Activated CD4-positive, alpha-beta T cell treated with anti-CD3 and anti-CD28 coated beads for 1 hour (primary cell): ENCODE measurements at places on chromosomes 12 and 14.

DNA sequence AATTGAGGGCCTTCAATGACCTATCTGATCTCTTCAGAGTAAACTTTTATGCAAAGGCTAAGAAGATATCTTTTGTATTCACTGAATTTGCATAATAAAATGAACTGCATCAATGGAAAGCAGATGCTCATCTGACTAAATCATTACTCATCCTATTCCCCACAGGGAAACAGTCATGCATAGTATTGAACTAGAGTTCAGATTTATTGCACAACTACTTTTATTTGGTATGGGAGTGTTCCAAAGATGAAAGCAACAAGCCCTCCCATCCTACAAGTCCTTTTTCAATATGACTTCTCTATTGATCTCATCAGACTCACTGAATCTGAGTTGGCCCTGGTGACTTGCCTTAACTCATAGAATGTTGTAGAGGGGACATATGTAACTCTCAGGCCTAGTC, 159.8 kb downstream of the KITLG start:
- DNase-seq = no peak

DNA sequence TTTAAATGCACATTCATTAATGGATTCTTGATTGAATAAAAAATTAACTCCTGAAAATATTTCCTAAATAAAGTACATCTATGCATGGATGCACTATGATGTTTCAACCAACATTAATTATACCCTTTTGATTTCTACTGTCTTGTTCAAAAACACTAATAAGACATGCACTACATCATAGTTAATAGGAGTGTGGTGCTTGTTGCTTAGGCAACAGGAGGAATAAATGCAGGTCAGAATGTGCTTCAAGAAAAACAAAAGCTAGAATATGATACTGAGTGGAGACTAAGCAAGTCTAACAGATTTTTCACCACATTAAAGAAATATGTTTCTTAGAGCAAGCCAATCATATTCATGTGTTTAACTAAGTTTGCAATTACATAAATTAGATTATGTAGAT, 495.8 kb upstream of the GARIN6 start:
- no peak for DNase-seq

GRCh38 chr14:81192594-81192993, 28.2 kb downstream of the GTF2A1 start:
- DNase-seq = no peak

DNA sequence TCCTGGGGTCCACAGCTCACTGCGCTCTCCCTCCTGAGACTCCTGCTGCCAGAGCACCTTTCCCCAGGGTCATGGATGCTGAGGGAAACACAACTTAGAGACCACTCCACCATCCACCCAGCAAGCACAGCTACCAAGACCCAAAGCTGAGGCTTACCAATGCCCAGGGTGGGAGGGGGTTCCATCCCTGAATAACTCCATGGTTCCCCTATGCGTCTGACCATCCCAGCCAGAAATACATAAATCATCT, 36.3 kb downstream of the DAD1 start:
- no peak for DNase-seq

DNA sequence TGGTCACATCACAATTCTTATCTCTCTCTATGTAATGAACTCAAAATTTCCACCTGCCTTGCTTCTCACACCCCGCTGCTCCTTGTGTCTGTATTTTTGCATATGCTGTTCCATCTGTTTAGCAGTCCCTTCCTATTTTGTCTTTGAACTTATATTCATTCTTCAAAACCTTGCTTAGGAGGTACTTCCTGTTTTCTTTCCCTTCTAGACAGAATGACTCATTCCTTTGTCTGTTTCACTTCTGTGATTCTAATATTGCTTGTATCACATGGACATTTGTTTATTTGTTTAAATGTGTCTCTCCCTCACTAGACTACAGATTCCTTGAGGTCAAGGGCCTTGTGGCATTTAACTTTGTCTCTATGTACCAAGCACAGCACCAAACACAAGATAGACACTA, 424.2 kb downstream of the ETNK1 start:
- no peak for DNase-seq

- no peak for DNase-seq
Observed at GRCh38 chr12:57844709-57845477, 1.6 kb downstream of the CTDSP2 start.

DNA sequence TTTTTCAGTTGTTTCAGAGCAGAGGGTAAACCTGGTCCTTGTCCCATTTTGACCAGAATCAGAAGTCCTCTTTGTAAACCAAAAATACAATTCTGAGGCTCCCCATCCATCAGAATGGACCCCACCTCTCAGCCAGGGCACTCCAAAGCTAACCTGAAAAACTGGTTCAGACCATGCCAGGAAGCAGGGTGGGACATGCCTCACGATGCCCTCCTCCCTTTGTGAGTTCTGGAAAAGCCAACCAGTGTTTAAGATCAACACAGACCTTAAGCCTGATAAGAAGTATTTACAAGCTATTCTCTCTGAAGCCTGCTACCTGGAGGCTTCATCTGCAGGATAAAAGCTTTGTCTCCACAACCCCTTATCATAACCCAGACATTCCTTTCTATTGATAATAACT, 35.4 kb downstream of the TNFAIP2 start:
- DNase-seq = no peak

DNA sequence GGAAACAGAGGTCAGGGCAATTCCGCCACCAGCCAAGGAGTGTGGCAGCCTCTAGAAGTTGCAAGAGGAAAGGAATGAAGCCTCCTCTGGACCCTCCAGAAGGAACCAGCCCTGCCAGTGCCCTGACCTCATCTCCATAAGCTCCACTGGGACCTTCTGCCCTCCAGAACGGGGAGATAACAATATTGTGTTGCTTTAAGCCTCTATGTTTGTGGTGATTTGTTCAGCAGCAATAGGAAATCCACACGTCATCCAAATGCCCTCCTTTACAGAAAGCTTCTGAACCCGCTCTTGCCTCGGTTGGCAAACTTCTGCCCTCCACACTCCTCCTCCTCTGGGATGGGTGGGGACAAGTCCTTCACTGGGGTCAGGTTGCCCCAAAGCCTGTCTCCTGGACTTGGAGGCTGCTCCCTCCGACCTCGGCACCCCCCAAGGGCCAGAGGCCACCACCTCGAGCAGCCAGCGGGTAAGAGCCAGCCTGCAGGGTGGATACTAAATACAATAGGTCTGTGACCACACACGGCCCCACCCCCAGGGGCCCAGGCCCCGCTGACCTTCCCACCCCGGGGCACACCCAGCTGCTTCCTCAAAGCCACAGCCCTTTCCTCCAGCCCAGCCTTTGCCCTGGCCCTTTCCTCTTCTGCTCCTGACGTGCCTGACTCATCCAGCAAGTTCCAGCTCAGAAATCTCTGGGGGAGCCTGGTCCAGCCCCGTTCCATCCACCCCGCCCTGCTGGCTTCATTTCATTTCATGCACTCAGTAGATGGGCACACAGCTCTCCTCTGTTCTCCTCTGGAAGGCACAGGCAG, 58.7 kb upstream of the NCOR2 start:
- DNase-seq = no peak

DNA sequence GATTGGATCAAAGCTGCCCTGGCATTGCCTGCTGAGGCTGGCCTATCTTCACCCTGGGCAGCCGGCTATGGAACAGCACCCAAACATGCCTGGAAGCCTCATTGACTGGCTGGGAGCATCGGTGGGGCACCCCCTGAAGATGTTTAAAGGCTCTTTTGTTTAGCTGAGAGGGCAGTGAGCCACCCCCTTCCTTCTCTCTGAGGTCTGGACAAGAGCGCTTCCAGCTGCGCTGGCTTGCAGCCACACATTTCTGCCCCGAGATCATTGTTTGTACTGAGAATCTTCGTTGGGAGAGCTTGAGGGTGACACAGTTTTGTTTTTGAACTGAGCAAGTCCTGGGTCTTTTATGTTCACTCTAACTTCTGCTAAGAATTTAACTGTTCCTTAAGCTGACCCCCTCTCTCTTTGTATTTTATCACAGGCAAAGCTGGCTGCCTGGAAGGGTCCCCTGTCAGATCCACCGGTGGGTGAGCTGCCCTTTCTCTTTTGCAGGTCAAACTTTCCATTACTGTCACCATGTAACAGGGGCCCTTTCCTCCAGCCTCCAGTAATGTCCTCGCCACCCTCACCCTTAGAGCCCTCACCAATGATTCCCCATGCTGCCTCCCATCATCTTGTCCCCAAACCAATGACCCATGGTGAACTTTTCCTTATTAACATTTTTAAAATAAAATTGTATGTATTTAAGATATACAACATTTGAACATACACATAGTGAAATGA, 212.2 kb downstream of the KIF26A start:
- no peak for DNase-seq

DNA sequence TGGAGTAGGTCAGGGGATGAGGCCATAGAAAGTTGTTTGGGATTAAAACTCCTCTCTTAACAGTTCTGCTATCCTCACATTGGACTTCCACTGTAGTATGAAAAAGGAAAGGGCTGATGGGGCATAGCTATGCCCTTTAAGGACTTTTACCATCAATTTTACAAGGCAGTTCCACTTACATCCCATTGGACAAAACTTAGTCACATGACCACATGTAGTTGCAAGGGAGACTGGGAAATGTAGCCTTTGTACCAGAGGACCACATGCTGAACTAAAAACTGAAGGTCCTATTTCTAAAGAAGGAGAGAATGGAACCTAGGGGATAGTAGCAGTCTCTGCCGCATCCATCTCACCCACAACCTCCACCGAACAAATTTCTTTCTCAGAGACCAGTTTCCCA, 6.8 kb upstream of the SLC5A8 start:
- no peak for DNase-seq

- DNase-seq = no peak
Observed at GRCh38 chr14:55530464-55530863, 49.5 kb upstream of the KTN1 start.

DNA sequence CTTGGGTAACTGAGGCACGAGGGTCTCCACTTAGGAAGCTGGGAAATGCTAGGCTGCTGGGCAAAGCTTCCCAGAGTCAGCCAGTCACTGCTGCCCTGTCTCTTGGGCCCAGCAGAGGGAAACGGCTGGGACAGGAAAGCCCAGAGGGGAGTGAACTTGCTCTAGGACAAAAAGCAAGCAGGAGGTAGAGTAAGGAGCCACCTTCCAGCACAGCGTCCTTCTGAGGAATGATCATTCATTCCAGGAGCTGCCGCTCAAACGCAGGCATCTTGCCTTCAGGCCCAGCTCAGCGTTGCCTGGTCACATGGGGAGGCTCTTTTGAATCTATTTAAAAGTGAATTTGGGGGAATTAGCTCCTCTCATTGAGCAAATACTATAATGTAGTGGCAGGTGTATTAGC, 118.6 kb downstream of the CRACR2A start:
- no peak for DNase-seq

GRCh38 chr14:89767861-89768268, 186.7 kb downstream of the EFCAB11 start:
- peak; percentile 50 for DNase-seq

DNA sequence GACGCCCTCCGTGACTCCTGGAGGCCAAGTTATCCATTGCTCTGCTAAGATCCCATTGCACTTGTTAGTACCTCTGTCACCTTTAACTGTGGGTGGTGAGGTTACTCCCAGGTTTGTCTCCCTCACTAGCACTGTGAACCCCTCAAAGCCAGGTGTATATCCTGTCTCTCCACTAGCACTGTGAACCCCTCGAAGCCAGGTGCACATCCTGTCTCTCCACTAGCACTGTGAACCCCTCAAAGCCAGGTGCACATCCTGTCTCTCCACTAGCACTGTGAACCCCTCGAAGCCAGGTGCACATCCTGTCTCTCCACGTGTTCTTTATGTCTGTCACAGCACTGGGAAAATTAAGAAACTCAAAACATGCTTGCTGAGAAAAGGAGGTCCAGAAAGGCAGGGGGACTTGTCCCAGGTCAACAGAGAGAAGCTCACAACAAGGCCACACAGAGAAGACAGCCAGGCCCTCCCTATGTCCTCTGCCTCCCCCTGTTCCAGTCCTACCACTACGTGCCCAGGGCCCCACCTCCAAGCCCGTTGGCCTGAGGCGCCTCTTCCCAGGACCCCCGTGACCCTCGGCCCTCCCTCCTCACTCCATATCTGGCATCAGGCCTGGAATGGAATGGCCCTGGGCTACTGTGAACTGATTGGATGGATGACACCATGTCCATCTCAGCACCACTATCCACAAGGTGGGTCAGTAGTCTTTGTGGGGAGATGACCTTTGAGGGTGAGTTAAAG, 26.4 kb upstream of the FKBP4 start:
- DNase-seq = no peak

GRCh38 chr12:123919980-123920360, 52.7 kb downstream of the CCDC92 start:
- DNase-seq = no peak

DNA sequence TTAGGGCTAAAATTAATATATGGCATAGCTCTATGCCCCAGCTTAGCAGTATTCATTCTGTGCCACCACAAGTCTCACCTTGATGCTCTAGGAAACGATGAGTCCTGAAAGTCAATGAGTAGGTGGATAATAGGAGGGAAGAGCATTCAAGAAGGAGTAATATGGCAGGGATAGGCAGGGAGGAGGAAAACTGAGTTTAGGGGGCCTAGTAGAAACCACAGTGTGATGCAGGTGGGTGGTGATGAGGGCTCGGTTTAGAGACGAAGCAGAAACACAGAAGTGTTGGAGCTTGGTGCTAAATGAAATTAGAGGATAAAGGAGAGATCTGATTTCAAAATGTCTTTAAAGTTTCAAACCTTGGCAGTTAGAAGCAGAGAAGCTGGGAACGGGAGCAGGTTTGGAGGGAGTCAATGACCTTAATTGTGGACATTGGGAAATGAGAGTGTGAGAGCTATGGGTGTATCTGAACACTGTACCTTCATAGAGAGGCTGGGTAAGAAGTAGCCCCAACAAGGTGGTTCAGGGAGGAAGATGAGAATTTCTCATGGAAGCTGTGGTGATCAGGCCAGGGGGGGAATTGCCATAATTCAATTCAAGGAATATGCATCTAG, 144.7 kb upstream of the CPSF6 start:
- DNase-seq = no peak

- DNase-seq = no peak
Observed at GRCh38 chr12:106455111-106455510, 97.6 kb downstream of the POLR3B start.

DNA sequence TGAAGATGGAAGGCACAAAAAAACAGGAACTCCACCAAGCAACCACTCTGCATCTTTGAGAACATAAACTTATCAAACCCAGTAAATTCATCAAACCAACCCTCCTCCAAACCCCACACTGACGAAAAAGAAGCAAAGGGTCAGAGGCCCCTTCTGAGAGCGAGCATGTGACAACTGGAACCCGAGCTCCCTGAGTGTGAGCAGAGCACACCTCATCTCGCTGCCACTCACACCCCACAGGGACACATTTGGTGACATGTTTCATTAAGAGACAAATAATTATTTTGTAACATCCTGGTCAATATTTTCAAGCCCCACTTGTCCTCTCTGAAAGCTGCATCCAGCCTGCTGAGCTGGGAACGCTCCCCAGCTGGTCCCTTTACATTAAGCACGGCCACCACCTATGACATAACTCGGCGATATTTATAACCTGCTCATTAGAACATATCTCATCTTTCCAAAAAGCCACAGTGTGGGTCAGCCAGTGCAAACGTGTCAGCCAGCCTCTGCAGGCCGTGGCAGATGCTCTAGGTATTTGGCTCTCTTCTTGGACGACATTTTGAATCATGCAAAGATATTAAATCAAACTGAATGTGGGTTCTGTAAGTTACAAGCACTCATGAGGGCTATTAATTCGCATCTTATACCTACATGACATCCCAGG, 120.1 kb downstream of the TTC7B start:
- DNase-seq = no peak

- DNase-seq = no peak
Observed at GRCh38 chr14:67675219-67675582, 769 bp upstream of the VTI1B start.
